Type B pancreatic cell (in vitro differentiated cells): ENCODE measurements at places on chromosomes 4 and X. TPM values are rescaled to one million over a fixed set of nuclear protein-coding genes. Genes with fewer than 3 reads are reported as not detected.

Gene RHOXF2
- total RNA-seq: not detected in 2 replicates

Gene BRCC3
- total RNA-seq: 29.8 TPM in 2 replicates

Gene HTN1
- total RNA-seq: not detected in 2 replicates

Gene TRO
- 39.6 and 142 TPM in 2 replicates for total RNA-seq

Gene COX7B2
- total RNA-seq: not detected in 2 replicates

Gene CSAG3
- 0.40 TPM in 1 of 2 replicates, not detected in the other for total RNA-seq

GRCh38 chr4:337932-338758, 531 bp downstream of the ZNF141 start:
- peak overlapping the region; percentile 98 for H3K27ac ChIP-seq
- H3K4me3 ChIP-seq: peak overlapping the region; percentile 100
- DNase-seq: peak; percentile 77
- no peaks in the 10 kb centered on the region for H3K27me3 ChIP-seq
- H3K4me1 ChIP-seq: peaks cover 24% of the 10 kb centered on the region
- peaks cover 42% of the 10 kb centered on the region for H3K36me3 ChIP-seq

DNA sequence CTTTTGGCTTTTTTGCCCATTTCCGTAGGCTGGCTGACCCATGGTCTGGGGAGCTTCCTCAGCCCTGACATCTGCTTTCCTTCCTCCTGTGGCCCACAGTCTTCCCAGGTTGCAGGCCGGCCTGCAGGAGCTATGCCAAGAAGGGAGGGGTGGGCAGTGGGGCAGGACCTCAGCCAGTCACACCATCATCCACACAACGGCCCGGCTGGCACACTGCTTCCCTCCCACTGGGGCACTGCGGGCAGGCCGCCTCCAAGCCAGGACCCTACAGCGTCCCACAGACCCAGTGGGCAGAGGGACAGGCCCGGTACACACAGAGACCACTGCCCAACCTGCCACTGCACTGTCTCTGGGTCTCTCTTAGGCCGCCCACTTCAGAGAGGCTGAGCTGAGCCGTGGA, 38.0 kb downstream of the CTBP1 start:
- no peak for DNase-seq
- H3K4me1 ChIP-seq: no peaks in the 10 kb centered on the region
- H3K27me3 ChIP-seq: no peaks in the 10 kb centered on the region
- no peak overlapping the region for H3K27ac ChIP-seq

DNA sequence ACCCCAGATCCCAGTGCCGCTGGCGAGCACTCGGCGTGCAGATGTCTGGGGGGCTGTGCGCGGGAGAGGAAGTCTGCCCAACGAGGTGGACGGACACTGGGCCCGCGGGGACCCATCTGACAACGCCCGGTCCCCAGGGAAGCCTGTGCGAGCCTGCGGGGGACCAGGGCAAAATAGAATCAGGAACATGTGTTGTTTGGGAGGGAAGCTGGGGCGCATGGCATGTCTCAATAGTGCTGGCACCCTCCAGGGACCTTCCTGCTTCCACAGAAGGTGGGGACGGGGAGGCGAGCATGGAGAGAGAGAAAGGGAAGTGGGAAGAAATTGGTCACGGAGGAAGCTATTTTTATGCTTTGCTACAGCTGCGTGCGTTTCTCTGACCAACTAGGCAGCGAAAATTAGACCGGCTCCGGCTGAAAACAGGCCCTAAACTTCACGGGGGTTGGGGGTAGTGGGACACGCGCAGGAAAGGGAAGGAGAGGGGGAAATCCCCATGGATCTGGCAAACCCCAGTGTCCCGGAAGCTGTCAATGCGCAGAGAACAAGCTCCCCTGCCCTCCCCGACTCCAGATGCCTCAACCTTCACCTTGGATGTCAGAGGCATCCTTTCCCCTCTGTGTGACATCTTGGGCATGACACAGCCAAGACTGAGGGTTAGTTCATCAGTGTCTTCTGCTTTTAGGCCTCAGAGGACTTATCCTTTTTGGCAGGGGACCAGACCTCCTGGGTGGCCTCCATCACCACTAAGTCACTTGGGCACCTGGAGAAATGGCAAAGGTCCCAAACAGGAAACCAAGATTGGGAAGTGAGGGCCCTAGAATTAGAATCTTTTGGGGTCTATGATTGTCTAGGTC, 169.8 kb upstream of the BCOR start:
- no peak for DNase-seq
- no peak overlapping the region for H3K27ac ChIP-seq
- H3K4me3 ChIP-seq: peak overlapping the region; percentile 79
- peaks cover 12% of the 10 kb centered on the region for H3K4me1 ChIP-seq
- no peaks in the 10 kb centered on the region for H3K36me3 ChIP-seq

DNA sequence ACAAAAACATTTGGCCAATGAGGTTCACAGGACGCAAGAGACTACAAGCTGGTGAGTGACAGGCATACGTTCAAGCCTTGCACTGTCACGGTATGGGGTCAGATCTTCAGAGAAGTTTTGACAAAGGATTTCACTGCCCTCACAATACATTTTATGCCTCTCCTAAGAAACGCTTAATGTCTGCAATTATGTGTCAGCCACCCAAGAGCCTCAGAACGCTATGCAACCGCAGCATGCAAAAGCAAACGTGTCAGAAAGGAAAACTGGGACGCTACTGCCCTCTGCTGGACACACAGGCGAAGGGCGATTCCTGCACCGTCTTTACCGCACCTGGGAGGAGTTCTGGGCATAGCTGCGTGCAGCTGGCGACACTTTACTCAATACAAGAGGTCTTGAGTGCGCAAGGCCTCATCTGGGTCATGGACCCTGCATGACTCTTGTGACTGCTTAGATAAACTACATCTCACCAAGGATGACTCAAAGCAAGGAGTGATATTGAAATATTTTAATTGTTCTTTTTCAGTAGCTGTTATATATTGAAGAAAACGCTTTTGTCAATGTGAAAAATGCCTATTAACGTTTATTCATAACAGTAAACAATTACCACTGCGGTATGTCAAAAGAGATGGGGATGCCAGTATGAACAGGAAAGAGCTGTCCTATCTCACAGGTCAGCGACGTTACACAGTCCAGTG, 147.6 kb upstream of the FRG1 start:
- peak; percentile 76 for DNase-seq
- H3K4me1 ChIP-seq: peaks cover 7% of the 10 kb centered on the region
- no peak overlapping the region for H3K4me3 ChIP-seq
- no peak overlapping the region for H3K27ac ChIP-seq

DNA sequence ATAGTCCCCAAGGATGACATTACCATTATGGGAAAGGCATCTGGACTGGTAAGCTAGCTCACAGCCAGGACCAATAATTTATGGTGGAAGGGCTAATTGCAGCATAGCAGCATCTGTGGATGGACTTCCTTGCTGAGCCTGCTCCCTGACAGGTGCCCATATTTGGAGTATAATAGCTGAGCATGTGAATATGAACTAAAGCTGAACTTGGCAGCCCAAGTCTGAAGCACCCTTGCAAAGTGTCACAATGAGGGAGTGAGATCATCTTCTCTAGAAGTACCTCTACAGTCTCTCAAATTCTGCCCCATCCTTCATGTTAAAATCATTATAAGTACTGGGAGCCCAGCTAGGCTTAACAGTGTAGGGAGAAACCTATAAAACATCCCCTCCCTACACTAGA, 128.2 kb upstream of the INPP4B start:
- H3K27ac ChIP-seq: no peak overlapping the region
- no peaks in the 10 kb centered on the region for H3K36me3 ChIP-seq
- no peak for DNase-seq

- no peak overlapping the region for H3K4me3 ChIP-seq
- no peak for DNase-seq
- no peak overlapping the region for H3K27ac ChIP-seq
These were observed 68.1 kb downstream of the HPF1 start for GRCh38 chr4:169689681-169690080.

GRCh38 chr4:155966731-155967395, 13.2 kb upstream of the CTSO start:
- no peak overlapping the region for H3K4me3 ChIP-seq
- H3K27me3 ChIP-seq: no peaks in the 10 kb centered on the region
- no peaks in the 10 kb centered on the region for H3K36me3 ChIP-seq
- peaks cover 7% of the 10 kb centered on the region for H3K4me1 ChIP-seq

- DNase-seq: no peak
- H3K27me3 ChIP-seq: peaks cover 3% of the 10 kb centered on the region
- peaks cover 27% of the 10 kb centered on the region for H3K4me1 ChIP-seq
- no peak overlapping the region for H3K4me3 ChIP-seq
- H3K27ac ChIP-seq: no peak overlapping the region
These were observed 5.0 kb upstream of the NSD2 start for GRCh38 chr4:1866189-1866661.

DNA sequence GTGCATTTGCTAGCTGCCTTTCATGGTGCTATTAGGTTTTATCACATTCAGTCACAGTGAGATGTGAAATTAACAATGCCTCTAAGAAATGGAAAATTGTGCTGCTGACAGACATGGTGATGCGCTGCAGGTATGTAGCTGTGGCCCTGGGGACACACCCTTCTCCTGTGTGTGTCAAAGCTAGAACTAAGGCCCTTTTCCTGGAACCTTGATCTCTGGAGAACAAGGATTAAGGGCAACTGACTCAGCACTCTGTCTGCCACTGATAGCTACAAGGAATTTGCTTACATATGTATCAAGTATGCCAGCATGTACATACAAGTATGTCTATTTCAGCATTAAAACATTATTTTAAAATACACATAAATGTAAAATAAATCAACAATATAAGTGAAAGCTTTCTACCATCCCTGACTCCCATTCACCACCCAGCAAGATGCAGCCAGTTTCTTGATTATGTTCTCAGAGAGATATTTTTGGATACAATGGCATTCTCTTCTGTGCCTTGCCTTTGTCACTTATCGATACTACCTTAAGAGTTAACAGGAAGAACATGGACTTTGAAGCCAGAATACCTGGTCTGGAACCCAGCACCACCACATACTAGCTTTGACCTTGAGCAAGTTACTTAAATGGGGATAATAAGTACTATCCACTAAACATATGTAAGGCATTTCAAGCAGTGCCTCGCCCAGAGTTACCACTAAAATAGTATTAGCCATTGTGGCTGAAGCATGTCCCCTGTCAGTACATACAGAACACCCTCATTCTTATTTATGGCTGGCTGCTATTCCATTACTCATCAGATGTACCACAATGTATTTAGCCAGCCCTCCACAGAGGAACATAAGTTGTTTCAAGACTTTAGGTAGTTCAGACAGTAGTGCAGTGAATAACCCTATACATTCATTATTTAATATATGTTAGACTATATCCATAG, 68.5 kb downstream of the NPNT start:
- no peak overlapping the region for H3K27ac ChIP-seq
- H3K4me3 ChIP-seq: no peak overlapping the region

- H3K4me1 ChIP-seq: no peaks in the 10 kb centered on the region
- H3K27me3 ChIP-seq: no peaks in the 10 kb centered on the region
- DNase-seq: no peak
- no peaks in the 10 kb centered on the region for H3K36me3 ChIP-seq
These were observed 479.3 kb upstream of the PCDH10 start for GRCh38 chr4:132669786-132670185.
